ENCODE measurements at places on chromosomes 2 and 18. TPM values are rescaled to one million over a fixed set of nuclear protein-coding genes. Genes with fewer than 3 reads are reported as not detected.

TCF7L1 gene
- 83.8 TPM for total RNA-seq

GCG gene
- not detected for total RNA-seq

NT5C1B gene
- not detected for total RNA-seq

CRYGD gene
- not detected for total RNA-seq

CTDP1 gene
- 34.2 TPM for total RNA-seq

FEV gene
- 0.56 TPM for total RNA-seq

G6PC2 gene
- not detected for total RNA-seq

ATRAID gene
- 89.9 TPM for total RNA-seq

DNA sequence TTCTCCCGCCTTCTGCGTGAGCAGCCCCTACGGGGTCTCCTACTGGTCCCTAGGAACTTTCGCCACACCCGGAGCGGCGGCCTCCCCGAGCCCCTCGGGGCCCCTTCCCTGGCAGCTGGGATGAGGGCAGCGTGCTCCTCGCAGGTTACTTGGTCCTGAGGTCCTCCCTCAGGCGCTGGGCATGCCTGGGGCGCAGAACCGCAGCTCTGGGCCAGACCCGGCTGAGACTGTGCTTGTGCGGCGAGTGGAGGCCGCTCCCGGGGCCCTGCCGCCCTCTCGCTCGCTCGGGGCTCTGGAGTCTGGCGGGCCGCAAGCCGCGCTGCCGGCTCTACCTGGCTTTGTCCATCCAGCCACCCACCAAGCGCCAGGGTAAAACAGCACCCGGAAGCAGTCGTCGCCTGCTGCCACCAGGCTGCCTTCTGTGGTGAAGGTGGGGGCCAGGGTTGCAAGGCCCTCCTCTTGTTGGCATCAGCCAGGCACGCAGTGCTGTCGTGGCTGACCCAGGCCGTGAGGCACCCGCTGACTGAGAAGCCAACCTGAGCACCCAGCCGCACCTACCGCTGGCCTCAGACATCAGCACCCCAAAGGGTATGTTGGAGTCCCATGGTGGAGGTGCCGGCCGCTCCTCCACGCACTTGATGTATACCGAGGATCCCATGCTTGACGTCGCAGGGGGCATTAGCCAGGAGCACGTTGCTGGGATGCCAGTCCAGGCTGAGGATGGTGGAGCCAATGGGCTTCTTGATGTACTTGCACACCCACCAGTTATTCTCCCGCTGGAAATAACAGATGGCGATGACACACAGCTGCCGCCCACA is 46.1 kb upstream of the PTH2R start:
- no peak for DNase-seq

DNA sequence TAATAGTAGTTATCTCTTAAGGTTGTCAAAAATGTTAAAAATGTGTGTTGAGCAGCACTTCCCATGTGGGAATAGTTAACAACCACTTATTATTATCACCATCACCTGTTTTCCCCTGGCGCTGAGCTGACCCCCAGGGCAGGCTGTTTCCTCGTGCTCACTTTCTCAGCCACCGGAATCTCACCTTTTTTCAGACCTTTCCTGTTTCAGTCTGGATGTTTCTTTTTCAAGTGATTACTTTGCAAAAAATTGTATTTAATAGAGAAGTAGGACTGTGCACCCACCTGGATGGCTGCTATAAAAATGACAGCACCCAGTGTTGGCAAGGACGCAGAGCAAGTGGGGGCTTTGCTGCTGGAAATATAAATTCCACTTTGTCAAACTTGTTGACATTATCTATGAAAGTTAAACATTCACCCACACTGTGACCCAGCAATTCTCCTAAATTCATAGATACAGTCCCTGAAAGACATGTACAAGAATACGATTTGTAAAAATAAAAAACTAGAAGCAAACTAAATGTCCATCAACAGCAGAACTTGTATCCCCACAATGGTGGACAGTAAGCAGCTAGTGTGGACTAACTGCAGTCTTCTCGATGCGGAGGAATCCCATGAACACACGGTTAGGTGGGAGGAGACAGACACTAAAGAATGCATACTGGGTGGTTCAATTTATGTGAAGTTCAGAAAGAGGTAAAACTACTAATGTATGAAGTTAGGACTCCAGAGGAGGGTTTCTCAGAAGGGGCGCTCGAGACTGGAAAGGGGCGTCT is 66.5 kb downstream of the SOWAHC start:
- no peak for DNase-seq

DNA sequence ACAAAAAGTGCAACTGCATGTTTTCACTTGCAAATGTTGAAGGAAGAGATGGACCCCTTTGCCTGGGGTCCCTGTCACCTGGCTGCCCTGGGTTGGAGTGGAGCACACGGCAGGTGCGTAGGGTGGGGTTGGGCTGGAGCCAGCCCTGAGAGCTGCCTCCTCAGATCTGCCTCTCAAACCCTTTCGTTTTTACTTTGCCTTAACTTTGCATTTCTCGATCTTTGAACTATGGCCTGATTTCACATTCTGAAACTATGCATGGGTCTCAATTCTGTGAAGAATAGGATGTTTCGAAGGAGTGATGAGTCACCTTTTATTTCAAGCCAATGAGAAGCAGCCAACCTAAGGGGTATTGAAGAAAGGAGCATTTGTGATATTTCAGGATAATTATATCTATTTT is 132.8 kb downstream of the ACOXL start:
- DNase-seq: no peak

- DNase-seq: no peak
Measured at GRCh38 chr2:181341855-181342600, 115.2 kb upstream of the ITGA4 start.

GRCh38 chr2:209772290-209772685 is 656 bp downstream of the UNC80 start:
- no peak for DNase-seq

All from endothelial cell (in vitro differentiated cells).